ENCODE measurements at places on chromosomes 7 and 10. TPM values are rescaled to one million over a fixed set of nuclear protein-coding genes. Genes with fewer than 3 reads are reported as not detected.

HTR5A gene
- total RNA-seq, result not detected

DNA sequence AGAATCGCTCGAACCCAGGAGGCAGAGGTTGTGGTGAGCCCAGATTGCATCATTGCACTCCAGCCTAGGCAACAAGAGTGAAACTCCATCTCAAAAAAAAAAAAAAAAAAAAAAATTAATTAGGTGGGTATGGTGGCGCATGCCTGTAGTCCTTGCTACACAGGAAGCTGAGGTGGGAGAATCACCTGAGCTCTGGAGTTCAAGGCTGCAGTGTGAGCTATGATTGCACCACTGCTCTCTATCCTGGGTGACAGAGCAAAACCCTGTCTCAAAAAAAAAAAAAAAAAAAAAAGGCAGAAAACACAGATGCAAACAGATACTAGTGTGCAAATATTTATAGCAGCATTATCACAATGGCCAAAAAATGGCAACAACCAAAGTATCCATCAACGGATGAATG, 134.4 kb downstream of the RGS10 start:
- no peaks in the 10 kb centered on the region for H3K4me1 ChIP-seq
- no peaks in the 10 kb centered on the region for H3K36me3 ChIP-seq
- H3K27me3 ChIP-seq, result no peaks in the 10 kb centered on the region
- H3K27ac ChIP-seq, result no peak overlapping the region
- no peak overlapping the region for H3K4me3 ChIP-seq

DNA sequence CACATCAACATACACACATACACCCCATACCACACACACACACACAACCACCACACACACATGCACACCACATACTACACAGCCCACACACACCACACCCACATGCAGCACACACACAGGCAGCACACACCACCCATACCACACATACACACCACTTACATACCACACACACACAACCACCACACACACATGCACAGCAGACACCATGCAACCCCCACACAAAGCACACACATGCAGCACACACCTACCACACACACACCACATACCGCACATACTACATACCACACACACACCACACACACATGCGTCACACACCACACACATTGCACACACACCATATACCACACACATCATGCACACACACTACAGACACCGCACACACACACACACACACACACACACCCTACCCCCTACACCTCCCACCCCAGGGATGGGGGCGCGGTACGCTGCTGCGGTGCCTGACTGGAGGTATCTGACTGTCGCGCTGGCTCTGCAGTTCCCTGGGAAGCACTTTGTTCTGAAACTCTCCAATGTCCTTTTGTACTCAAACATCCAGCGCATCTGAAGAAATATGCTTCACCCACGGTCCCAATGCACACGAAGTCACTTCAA, 5.4 kb upstream of the TRPV6 start:
- DNase-seq, result no peak
- no peaks in the 10 kb centered on the region for H3K27me3 ChIP-seq
- H3K36me3 ChIP-seq, result no peaks in the 10 kb centered on the region

- no peak for DNase-seq
- H3K36me3 ChIP-seq, result no peaks in the 10 kb centered on the region
- no peak overlapping the region for H3K27ac ChIP-seq
- H3K4me1 ChIP-seq, result no peaks in the 10 kb centered on the region
Observed at GRCh38 chr10:24887855-24888231, 64.6 kb downstream of the PRTFDC1 start.

DNA sequence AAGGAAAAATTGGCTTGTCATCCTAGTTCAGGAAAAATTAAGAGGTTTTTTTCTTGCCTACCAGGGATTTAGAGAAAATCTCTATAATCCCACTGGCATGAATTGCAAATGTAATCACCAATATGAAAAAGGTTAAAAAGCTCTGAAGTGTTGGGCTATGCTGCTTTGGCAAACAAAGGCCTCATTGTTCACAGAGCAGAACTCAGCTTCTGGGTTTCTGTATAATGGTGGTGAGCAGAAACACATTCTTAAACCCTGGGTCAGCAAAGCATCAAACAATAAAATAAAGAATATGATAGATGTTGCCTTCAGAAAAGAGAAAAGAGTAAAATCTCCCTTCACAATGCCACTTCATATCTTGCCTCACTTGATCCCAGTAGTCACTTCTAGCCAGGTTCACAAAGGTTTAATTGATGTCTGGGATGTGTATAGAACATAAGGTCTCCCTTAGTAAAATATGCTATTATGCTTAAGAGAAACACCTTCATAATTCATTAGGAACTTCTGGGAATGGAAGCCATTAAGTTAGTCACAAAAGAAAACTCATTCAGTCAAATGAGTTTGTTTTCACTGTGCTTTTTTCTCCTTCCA, 1255.5 kb upstream of the PHF14 start:
- no peaks in the 10 kb centered on the region for H3K27me3 ChIP-seq
- H3K27ac ChIP-seq, result no peak overlapping the region
- DNase-seq, result no peak
- no peak overlapping the region for H3K4me3 ChIP-seq
- no peaks in the 10 kb centered on the region for H3K36me3 ChIP-seq

GRCh38 chr10:22895252-22895651, 32.6 kb upstream of the ARMC3 start:
- H3K27me3 ChIP-seq, result no peaks in the 10 kb centered on the region
- no peaks in the 10 kb centered on the region for H3K4me1 ChIP-seq
- DNase-seq, result no peak
- no peak overlapping the region for H3K4me3 ChIP-seq

Data from aorta (tissue), 5 donors.